ENCODE measurements at places on chromosomes 16 and 17. TPM values are rescaled to one million over a fixed set of nuclear protein-coding genes. Genes with fewer than 3 reads are reported as not detected.
A peak's percentile ranks its signal among the peaks of the same experiment; 100 is the strongest.

GRCh38 chr17:13418891-13419290 lies 182.8 kb downstream of the HS3ST3A1 start:
- DNase-seq: no peak

DNA sequence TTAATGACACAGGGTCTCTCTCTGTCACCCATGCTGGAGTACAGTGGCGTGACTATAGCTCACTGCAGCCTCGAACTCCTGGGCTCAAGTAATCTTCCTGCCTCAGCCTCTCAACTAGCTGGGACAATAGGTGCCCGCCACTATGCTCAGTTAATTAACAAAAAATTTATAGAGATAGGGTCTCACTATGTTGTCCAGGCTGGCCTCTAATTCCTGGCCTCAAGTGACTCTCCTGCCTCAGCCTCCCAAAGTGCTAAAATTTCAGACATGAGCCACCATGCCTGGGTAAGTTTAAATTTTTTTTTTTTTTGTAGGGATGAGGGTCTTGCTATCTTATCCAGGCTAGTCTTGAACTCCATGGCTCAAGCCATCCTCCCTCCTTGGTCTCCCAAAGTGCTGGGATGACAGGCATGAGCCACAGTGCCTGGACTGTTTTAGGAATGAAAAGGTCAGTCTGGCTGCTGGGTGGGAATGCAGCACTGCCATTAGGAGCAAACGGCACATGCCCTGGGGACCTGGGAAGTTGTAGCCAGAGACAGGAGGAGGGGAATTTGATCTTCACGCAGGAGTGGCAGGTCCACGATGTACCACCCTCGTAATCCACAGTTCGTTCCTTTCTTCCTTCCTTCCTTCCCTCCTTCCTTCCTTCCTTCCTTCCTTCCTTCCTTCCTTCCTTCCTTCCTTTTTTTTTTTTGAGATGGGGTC lies 106.7 kb downstream of the HAPSTR1 start:
- no peak for DNase-seq

GRCh38 chr16:74903901-74904678 lies 80.8 kb downstream of the WDR59 start:
- DNase-seq: no peak

GRCh38 chr16:84850714-84851113 lies 30.9 kb downstream of the CRISPLD2 start:
- no peak for DNase-seq

DNA sequence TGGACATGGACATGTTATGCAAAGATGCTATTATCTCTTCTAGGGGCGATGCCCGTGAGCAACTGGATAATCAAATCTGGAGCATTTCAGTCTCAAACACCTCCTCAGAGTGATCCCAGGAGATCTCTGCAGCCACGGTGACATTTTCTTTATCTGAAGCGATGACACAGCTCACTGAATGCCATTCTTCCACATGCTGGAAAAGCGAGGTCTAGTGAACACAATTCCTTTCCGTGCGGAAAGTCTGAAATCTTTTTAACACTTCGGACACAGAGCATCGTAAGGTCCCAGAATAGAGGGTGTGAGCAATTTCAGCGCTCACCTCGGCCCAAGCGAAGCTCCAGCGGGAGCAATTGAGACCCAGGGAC lies 531 bp upstream of the HASPIN start:
- no peak for DNase-seq

DNA sequence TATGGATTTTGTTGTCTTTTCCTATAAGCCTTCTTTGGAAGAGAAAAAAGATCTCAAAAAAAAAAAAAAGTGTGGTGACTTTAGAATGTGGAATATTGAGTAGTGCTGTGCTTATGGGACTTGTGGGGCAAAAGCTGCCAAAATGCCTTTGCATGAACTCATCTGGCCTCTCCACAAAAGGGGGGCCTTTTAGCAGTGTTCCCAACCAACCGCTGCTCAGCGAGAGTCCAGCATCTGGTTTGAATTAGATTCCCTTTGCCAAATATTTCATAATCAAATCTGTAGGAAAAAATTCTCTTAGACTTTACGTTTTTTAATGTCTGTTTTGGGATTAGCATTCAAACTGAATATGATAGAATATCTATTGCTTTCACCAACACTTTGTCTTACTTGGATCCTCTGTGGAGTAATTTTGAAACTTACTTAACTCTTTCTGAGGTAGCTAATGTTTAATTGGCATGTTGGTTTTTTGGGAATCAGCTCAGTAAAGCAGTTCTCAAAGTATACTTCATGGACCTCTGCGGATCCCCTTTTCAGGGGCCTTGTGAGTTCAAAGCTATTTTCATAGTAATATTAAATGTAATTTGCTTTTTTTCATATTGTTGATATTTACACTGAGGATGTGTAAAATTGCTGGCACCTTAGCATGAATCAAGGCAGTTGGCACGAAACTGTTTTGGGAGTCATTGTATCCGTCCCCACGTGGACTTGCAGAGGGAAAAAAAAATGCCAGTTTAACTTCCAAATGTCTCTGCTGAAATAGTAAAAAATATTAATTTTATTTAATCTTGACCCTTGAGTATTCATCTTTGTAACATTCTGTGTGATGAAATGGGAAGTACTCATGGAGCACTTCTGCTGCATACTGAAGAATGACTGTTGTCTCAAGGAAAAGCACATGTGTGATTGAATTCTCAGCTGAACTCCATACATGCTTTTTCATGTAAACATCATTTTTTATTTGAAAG lies 34.7 kb upstream of the VPS4A start:
- no peak for DNase-seq

DNA sequence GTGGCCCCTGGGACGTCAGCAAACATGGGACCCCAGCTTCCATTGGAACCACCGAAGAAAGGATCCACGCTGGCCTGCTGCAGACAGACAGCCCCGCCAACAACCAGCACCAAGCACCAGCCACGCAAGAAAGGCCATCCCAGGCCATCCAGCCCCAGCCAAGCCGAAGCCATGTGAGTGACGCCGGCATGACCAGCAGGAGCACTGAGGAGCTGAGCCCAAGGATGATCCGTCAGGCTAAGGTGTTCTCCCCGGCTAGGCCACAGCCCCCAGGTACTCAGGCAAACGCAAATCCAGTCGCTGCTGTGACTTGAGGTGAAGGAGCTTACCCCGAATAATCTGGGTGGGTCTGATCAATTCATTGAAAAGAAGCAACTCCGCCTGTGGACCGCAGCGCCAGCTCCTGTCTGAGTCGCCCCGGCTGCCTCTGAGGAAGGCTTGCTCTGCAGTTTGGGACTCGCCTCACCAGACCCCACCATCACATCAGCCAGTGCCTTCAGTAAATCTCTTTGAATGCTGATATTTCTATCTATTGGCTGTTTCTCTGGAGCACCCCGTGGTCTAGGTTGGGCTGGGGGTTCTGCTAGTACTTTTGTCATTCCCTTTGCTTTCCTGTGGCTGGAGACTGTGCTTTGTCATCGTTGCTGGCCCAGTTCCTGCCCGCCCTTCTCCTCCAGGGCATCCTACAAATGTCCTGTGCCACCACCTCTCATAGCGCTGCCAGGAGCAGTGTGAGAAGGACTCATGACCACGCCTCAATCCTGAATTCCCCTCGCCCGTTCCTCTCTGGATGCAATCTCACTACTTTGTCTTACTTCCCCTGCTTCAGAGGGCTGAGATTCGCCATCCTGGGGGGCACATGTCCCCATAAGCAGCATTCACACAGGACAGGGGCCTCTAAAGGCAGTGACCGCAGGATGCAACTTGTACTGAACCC lies 8.1 kb upstream of the CBX2 start:
- DNase-seq: no peak

- no peak for DNase-seq
Observed at GRCh38 chr16:4293181-4293716, 20.4 kb upstream of the TFAP4 start.

DNA sequence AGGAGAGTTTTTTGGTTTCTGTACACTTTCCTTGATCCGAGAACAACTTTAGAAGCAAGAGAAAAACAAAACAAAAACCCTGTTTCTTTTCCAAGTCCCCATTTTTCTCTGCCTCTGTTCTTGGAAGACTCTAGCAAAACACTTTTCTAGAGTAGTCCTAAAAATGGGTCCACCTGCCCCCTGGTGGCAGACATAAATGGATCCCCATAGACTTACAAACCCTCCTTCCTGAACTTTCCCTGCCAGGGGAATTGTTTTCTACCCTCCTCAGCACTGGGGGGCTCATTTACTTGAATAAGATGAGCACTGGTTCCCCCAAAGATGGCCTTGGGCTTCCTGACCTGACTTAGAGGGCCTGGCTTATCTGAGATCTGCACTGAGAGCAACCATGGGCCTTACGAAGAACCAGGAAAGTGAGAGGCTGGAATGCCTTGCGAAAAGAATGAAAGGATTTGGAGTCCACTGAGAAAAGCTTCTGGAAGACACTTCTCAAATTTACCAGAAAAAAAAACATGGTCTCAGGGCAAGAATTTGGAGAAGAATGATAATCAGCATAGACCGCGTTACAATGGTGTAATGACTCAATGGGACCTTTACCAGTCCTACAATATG lies 48.0 kb upstream of the CDYL2 start:
- DNase-seq: no peak

DNA sequence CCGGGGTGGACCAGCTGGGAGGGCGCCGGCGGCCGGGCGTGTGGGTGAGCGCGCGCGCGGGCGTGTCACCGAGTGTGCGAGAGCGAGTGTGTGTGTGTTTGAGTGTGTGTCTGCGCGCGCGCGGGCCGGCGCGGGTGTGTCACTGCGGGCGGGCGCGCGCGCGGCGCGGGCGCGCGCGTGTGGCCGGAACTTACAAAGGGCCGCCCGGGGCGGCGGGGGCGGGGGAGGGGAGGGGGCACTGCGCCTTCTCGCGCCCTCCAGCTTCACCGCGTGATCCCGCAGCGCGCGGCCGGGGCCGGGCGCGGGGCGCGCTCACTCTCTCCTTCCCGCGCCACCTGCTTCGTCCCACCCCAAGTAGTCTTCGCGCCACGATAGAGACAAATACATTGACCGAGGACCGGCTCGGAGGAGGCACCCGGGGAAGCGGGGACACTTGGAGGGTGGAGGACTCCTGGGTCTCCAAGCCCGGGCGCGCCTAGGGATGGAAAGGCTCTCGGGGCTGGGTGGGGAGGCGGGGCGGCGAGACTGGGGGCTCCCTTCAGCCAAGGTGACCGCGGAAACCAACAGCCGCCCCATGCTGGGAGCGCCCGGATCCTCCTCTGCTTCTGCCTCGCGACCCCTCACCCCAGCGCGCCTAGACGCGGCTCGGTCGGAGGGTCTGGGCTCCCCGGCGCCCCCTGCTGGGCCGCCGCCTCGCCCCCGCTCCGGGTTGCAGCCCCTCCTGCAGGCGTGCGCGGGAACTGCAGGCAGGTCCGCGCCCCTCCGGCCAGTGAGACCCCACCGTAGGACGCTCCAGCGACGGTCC lies at the start of gene SRCIN1:
Gene SRCIN1 (minus strand): TSS at position 112 of the 805 bp plus-strand sequence. CDS start 247 bp downstream, outside the sequence.
- no peak for DNase-seq

- no peak for DNase-seq
Observed at GRCh38 chr17:33220036-33220435, 73.1 kb downstream of the ASIC2 start.

GRCh38 chr16:17939122-17939536 lies 397.4 kb downstream of the NPIPA8 start:
- peak; percentile 42 for DNase-seq

- no peak for DNase-seq
Observed at GRCh38 chr16:11367483-11367906, 22.2 kb downstream of the RMI2 start.

DNA sequence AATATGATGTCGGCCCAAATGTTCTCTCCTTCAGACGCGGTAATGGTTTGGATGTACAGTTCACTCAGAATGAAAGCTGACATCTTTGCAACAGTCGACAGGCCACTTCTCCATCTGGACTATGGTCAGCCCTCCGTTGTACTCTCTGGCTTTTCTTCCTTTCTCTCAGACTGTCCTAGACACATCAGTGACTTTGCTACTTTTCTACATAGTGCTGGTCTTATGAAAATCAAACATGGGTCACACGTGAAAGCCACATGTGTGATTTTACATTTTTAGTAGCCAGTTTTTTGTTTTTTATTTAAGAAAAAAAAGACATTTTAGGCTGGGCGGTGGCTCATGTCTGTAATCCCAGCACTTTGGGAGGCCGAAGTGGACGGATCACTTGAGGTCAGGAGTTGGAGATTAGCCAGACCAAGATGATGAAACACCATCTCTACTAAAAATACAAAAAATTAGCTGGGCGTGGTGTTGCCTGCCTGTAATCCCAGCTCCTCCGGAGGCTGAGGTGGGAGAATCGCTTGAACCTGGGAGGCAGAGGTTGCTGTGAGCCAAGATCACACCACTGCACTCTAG lies 644.1 kb downstream of the KCNJ2 start:
- DNase-seq: no peak

DNA sequence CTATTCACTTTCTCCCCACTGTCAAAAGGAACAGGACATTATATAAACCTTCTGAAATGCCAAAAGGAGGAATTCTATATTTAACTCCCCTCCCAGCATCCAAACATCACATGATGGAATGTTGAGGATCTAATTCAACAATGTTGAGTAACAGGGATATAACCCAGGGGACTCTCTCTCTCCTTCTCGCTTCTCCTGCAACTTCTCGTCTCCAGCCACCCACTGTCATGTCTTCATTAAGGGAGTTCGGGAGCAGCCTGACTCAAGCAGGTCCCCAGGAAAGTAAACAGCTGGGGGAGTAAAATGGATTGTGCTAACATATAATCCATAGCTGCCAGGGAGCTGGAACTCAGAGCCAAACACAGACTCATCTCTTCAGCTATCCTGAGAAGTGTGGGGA lies 51.7 kb downstream of the GRIN2A start:
- no peak for DNase-seq

- no peak for DNase-seq
Observed at GRCh38 chr16:52872731-52873130, 180.0 kb downstream of the CHD9NB start.

DNA sequence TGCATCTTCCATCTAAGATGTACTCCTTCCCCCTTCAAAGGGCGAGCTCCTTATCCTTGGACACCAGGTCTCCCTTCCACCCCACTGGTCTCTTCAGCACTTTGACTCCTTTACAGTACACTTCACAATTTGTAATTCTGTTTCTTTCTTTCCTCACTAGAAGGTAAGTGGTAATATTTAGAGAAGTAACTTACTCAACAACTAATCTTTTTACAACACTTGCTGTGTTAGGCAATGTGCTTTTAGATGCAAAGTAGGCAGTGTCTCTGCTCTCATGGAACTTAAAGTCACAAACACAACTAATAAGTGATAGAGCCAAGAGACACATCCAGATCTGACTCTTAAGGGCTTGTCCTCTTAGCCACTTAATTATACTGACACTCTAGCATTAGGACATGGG lies 6.4 kb downstream of the SIAH1 start:
- no peak for DNase-seq

GRCh38 chr16:69166221-69166833 lies 20.6 kb upstream of the SNTB2 start:
- no peak for DNase-seq

Gene TEX14
- polyA plus RNA-seq: 0.70 TPM

Gene PSMD11
- 96.2 TPM for polyA plus RNA-seq

Gene VAC14
- polyA plus RNA-seq: 44.0 TPM

Gene RNF222
- 0.07 TPM for polyA plus RNA-seq

Gene IGF2BP1
- 18.1 TPM for polyA plus RNA-seq

Gene MT1E
- polyA plus RNA-seq: 16.0 TPM

Gene MMP28
- polyA plus RNA-seq: 1.3 TPM

Gene PIMREG
- polyA plus RNA-seq: 29.9 TPM

Gene ADORA2B
- 7.3 TPM for polyA plus RNA-seq

Gene SPOP
- 65.8 TPM for polyA plus RNA-seq
